ENCODE measurements at places on chromosomes 7 and 10.

DNA sequence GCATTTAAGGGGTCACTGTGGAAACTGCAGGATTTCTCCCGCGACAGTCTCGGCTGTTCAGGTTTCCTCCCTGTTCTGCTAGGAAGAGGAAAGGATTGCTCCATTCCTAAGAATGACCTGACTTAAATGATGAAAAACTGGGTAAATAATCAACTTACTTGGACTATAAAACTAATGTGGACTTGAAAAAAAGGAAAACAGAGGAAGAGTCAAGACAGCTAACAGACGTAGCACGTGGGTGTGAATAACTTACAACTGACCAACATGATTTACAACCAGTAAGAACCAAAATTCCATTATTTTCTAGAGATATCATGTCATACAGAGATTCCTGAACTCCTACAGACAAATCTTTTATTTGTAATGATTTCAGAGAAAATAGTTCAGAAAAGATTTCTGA lies 93.8 kb downstream of the ADAM12 start:
- DNase-seq, result no peak

- no peak for DNase-seq
These were observed 101.4 kb downstream of the GPAM start for GRCh38 chr10:112082120-112082519.

- peak; percentile 84 for DNase-seq
These were observed 8.0 kb upstream of the BEND7 start for GRCh38 chr10:13536674-13537366.

DNA sequence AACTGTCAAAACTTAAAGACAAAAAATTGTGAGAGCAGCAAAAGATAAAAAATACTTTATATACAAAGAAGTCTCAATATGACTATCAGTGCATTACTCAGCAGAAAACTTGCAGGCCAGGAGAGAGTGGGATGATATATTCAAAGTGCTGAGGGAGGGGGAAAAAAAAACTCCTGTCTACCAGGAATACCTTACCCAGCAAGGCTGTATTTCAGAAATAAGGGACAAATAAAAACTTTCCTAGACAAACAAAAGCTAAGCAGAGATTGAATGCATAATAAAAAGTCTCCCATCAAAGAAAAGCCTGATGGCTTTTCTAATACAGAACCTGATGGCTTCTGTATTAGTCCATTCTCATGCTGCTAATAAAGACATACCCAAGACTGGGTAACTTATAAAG lies 31.1 kb downstream of the ADAM12 start:
- no peak for DNase-seq

GRCh38 chr7:50367100-50367499 lies 62.6 kb downstream of the IKZF1 start:
- DNase-seq, result no peak

DNA sequence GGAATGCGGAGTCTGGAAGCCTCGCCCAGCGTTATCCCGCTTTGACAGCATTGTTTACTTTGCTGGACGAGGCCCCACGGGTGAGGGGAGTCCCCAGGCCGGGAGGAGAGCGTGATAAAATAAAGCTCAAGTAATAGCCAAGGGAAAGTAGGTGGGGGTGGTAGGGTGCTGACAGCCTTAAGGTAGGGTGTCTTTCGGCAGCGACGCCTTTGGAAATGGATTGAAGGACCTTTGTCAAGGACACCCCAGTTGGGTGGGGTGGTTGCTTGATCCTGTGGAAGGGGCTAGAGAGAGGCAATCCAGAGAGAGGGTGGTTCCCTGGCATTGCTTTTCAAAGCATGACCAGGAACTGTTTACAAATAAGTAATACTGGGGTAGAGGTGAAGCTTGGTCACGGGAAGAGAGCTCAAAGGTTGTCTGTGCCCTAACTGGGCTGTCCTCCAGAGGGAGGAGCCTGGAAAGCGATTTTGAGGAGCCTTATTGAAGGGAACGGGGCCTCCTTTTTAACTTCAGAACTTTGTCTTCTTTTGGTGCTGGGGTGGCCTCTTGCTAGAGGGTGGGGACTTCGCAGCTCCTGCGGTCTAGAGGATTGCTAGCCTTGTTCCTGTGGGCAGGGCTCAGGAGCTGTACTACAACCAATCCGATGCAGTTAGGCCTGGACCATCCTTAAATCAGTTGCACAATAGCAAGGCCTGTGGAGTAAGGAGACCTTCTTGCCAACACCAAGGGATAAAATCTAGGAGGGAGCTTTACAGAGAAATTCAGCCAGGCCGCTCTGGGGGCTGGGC lies 1.3 kb downstream of the EIF4EBP2 start:
- DNase-seq, result peak; percentile 39

GRCh38 chr7:1591396-1591795 lies 21.6 kb upstream of the PSMG3 start:
- DNase-seq, result no peak

GRCh38 chr10:35331894-35332640 lies 4.2 kb upstream of the CCNY start:
- DNase-seq, result no peak

- peak; percentile 76 for DNase-seq
These were observed 15.3 kb downstream of the KCNH2 start for GRCh38 chr7:150962553-150963399.

GRCh38 chr10:121459622-121460453 lies 138.4 kb downstream of the FGFR2 start:
- no peak for DNase-seq

- no peak for DNase-seq
These were observed 9.4 kb downstream of the DLX5 start for GRCh38 chr7:97015279-97015678.

GRCh38 chr10:113422371-113422770 lies 130.5 kb upstream of the HABP2 start:
- no peak for DNase-seq

DNA sequence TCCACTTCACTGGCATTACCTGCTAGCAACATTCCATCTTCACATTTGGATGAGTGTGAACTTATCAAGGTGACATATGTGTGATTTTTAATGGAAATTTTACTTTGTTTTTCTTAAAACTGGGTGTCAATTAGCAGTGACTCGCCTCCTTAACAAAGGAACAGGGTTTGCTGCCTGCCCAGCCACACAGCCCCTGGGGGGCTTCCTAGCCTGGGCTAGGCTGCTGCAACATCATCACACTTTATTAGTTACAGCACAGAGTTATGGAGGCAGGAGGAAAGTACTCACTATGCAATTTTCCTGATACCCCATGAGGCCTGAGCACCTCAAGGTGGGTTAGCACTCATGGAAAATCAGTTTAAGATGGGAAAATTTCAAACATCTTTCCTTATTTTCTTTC lies 861.3 kb downstream of the NRG3 start:
- no peak for DNase-seq

- DNase-seq, result no peak
These were observed 67.8 kb upstream of the ATP6V0A4 start for GRCh38 chr7:138865843-138866242.

DNA sequence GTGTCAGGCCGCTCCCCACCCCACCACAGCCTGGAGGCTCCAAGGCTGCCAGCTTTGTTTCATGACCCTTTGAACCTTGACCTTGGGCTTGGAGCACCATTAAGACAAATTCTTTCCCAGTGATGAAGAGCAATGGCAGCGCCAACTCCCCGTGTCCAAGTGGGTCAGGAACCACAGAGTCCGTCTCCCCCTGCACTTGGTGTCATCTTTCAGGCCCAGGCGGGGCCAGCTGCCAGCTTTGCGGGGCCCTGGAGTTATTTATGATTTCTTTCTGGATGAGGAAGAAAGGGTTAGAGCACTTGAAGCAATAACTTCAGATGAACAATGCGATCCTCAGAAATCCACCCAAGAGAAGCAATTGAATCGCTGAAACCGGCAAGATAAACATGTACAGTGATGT lies 110.8 kb downstream of the MYL10 start:
- DNase-seq, result peak; percentile 84

- no peak for DNase-seq
These were observed 16.6 kb upstream of the GTPBP4 start for GRCh38 chr10:971613-972012.

DNA sequence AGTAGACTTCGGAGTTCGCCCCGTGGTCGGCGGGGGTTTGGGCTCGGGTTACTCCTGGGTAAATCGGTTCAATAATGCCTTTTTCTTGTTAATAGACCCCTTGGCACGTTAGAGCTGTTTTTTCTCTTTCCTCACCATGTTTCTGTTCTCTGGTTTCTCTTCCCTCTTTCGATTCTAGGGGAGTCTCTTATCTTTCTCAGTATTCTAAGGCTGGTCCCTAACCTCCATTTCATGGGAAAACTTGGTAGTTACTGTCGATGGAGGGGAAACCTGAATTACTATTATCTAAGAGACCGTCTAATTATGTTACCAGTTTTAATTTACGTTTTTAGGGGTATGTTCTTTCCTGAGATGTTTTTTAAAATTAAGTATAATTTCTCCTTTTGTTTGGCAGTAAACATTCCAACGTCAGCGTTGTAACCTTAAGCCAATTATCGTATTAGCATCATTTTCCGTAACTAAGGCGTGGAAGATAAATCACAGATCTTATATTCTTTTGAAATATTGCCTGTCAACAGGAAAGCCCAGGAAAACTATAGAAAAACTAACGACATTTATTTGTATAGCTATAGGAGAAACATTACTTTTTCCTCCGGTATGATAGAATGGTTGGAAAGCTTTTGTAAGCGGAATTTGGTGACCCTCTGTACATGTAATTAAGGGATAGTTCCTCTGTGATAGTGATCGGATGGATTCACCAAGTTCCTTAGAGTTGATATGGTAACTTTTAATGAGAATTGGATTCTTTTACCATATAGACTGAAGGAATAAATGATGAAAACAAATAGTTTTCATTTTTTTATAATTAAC lies 847 bp downstream of the BTAF1 start:
- peak; percentile 68 for DNase-seq

DNA sequence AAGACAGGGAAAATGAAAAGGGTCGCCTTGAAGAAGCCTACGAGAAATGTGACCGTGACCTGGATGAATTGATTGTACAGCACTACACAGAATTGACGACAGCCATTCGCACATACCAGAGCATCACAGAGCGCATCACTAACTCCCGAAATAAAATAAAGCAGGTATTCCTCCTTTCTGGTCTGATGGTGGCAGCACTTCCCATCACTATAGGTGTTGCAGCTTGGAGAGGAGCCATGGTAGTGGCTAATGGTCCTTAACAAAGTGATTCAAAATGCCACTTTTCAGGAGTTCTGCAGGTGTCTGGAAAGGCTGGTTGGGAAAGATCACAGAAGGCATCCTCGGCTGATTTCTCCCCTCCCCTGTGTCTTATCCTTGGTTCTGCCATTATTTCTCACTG lies 22.1 kb downstream of the EXOC4 start:
- no peak for DNase-seq

- DNase-seq, result no peak
These were observed 15.4 kb upstream of the GIMAP8 start for GRCh38 chr7:150435047-150435389.

GRCh38 chr7:35286422-35286821 lies 32.5 kb upstream of the TBX20 start:
- no peak for DNase-seq

DNA sequence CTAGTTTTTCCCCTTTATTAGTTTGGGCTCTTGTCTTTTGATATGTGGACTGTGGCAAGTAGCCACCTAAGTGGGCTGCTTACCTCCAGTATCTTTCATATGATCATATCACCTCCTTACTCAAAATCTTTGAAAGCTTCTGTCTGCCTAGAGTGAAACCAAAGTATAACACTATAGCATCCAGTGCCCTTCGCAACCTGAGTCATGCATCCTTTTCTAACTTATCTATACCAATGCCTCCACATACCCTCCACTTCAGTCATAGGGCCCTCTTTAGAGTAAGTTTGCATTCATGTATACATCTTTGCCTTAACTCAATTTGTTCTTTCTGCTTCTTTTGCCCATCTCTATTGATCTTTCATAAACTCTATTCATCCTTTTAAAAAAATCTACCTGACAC lies 15.7 kb upstream of the MACC1 start:
- no peak for DNase-seq

DNA sequence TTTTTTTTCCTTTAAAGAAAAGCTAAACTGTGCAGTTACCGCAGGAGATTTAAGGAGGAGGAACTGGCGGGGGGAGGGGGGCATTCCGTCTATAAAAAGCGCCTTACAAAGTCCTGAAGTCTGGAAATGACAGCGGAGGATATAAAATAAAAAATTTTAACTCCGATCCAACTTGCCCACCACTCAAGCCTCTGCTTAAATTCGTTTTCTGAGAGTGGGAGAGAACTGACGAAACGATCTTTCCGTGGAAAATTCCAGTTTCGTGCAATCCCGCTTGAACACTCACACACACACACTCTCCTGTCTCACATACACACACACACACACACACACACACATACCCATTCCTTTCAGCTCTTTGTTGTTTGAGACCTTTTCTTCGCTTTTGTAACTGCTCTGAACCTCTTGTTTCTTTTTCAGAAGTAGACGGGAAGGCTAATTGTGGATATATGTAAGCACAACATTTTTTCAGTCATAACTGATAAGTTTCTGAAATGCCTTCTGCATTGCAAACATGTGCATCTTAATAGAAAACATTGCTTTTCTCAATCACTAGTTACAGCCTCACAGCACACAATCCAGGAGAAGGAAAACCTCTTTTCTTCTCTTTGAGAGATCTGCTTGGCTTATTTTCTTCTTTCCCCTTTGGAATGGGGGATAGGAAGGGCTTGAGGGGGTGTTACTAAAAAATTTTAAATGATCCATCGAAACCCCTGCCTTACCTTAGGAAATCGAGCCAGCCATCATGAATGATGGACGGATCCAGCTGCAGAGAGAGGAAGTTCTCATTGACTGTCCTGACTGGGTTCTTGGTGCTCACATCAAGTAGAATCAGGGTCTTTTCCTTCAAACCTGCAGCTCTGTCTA lies 628 bp downstream of the HPSE2 start:
- DNase-seq, result no peak

DNA sequence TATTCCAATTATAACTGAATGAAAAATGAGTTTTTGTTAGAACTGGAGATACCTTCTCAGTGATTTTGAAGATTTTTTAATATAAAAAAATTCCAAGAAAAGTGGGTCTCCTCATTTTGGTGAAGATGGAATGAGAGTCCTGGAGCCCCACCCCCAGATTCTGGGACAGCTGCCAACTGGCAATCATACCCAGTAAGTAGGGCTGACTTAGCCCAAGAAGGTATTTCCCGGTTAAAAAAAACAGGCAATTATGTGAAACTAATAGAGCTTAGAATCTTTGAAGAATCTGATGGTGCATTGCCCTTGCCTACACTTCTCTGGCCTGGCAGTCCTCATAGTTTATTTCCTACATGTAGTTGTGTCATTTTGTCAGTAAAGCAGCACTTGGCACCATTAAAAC lies 52.8 kb upstream of the VWDE start:
- no peak for DNase-seq

DNA sequence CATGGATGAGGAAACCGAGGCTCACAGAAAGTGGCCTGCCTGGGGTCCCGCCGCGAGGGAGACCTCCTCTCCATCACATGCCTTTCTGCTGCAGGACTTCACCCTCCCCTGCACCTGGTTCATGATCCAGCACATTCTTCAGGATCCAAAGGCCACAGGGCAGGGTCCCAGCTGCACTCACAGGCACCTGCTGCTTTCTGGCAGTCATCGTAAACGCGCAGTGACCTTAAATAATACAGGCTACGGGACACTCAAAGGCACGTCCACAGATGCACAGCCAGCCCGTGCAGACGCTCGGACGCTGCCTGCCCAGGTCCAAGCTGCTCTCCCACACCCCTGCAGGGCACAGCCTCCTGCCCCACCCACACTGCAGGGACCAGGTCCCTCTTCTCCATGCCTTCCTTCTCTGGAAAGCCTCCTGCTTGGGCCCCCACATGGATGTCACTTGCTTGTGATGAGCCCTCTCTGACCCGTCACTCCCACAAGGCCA lies 49.9 kb downstream of the CALML3 start:
- DNase-seq, result peak; percentile 48

- DNase-seq, result no peak
These were observed 41.6 kb upstream of the EPHB6 start for GRCh38 chr7:142813226-142813625.

- DNase-seq, result peak; percentile 35
These were observed 95.3 kb downstream of the CUX1 start for GRCh38 chr7:101912716-101913110.
